ENCODE measurements at places on chromosomes 6 and 20.

DNA sequence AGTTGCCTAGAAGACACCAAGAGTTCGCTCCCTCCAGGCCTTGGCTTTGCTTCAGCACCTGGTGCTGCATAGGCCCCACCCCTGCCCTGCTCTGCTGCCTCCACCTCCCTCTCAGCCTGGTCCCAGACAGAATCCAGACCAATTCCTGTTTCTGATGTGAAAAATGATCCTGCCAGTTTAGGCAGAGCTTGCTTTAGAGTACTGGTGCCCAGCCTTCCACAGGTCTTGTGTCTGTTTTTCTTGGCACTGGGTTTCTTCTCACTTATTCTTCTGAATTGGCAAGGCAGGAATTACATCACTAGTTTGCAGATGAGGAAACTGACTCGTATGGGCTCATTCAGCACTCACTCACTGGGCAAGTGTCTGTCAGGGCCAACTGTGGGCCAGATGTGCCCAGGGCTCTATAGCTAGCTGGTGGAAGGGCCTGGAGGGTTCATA, 53.0 kb downstream of the HLA-A start:
- no peak for DNase-seq

GRCh38 chr6:122839472-122839871, 50.4 kb downstream of the SMPDL3A start:
- peak; percentile 5 for DNase-seq

GRCh38 chr6:79718509-79719247, 87.5 kb downstream of the SH3BGRL2 start:
- DNase-seq: no peak

- no peak for DNase-seq
These were observed 40.9 kb downstream of the PTPRA start for GRCh38 chr20:2914160-2914559.

DNA sequence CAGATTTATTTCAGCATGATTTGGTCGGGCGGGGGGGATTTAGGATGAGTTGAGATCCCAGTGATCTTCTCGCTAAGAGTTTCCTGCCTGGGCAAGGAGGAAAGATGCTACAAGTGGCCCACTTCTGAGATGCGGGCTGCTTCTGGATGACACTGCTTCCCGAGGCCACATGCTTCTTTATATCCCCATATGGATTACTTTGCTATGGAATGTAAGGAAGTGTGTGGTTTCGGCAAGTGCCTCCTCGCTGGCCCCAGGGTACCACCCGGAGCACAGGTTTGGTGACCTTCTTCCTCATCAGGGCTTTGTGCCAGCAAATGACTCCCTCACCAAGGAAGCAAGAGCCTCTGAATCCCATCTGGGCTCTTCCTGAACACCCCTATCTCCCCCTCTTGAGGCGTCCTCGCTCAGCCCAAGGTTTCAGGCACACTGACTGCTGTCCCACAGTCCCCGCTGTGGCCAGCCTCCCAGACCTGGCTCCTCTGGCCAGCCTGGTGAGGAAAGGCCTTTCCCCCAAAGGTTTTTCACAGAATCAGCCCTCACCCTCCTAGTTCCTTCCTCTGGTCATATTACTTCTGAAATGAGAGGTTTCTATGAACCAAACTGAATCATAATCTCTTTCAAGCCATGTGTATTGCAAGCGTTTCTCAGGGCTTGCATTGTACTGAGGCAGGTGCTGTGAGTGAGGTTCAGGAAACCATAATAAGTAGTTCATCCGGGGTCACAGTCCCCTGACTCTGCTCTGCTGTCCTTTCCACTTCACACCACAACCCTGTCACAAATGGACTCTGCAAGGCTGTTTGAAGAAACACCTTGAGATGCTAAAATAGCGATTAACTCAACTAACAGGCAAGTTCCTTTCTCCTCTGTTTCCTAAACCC, 41.7 kb upstream of the IL17A start:
- no peak for DNase-seq

DNA sequence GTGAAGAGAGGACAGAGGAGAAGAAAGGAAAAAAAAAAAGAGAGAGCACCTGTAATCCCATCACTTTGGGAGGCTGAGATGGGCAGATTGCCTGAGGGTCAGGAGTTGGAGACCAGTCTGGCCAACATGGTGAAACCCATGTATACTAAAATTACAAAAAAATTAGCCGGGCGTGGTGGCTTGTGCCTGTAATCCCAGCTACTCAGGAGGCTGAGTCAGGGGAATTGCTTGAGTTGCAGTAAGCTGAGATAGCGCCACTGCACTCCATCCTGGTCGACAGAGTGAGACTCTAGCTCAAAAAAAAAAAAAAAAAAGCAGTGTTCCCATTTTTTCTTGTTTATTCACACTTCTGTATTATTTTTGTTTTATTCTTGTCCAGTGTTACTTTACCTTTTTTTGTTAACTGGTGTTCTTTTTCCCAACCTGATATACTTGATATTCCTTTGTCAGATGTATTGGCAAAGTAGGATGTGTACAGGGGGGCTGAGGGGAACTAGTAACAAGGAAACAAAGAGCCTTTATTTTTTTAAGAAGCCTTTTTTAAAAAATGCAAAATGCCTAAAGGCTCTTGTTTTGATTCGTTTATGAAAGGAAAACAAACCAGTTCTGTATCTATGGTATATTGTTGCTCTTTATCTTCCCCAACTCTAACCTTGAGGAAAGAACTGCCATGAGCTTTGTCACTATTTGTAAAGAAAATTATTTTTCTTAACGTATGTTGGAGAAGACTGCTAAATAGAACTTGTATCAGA, 22.3 kb downstream of the COL19A1 start:
- DNase-seq: no peak

- DNase-seq: no peak
These were observed 21.3 kb downstream of the LMBRD1 start for GRCh38 chr6:69775585-69775849.
